ENCODE measurements at places on chromosomes 7 and 10.

DNA sequence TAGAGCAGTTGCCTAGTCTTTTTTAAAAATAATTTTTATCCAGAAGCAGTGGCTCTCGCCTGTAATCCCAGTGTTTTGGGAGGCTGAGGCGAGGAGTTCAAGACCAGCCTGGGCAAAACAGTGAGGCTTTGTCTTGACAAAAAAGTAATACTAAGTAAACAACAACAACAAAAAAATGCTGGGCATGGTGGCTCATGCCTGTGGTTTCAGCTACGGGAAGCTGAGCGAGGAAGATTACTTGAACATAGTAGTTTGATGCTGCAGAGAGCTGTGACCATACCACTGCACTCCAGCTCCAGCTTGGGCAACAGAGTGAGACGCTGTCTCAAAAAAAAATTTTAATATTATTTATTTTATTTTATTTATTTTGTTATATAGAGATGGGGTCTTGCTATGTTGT lies 31.3 kb upstream of the TPST1 start:
- no peak for DNase-seq

DNA sequence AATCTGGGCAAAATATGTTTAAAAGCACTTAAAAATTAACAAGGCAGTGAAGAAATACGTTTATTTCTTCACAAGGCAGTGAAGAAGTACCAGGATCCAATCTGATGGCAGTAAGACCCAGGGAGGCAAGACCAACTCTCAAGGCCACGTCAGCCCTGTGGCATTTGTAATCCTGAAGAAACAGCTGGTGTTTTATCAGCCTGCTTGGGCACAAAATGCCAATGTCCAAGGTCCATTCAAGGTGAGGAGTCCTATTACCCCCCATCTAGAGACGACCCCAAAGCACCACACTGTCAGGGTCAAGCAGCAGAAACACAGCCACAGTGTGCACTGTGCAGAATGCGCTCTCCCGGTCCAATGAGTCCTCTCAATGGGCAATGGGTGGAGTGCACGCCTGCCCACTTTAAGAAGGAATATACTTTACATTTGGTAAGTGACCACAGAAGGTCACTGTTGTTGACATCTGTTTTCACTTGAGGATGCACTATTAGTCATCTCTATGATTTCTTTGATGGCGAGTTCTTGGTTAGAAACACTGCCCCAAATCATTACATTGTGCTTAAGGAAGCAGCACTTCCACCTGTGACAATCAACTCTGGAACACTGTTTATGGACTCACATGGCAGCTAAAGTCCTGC lies 12.8 kb downstream of the CPXM2 start:
- no peak for DNase-seq

- DNase-seq = no peak
Measured at GRCh38 chr7:149289856-149290255, 27.9 kb downstream of the ZNF783 start.

- no peak for DNase-seq
Measured at GRCh38 chr7:37901890-37902524, 14.6 kb downstream of the SFRP4 start.

DNA sequence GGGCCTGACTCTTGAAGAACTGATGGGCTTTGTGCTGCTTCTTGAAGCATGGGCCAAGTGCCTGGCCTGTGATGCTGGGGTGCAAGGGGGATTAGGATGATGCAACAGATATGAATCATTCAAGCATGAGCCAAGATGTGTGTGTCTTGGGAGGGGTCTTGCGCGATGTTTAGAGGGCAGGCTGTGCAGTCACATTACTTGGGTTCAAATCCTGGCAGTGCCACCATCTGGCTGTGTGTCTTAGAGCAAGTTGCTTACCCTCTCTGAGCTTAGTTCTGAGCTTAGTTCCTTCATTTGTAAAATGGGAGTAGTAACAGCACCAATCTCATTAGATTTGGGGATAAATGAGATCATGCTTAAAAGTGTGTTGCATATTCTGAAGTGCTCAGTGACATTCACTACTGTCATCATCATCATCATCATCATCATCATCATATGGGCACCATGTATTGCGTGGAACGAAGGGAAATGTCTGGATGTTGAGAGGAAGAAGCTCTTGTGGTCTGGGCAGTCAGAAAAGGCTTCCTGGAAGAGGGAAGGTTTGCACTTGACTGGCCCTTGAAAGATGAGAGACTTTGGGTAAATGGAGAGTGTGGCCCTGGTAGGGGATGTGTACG lies 9.3 kb downstream of the UNC5B start:
- DNase-seq = no peak

Measured in stimulated activated CD8-positive, alpha-beta memory T cell treated with anti-CD3 and anti-CD28 coated beads, Interleukin-4, amount 100 ng/mL, for 4 hours (primary cell).